ENCODE measurements at places on chromosomes 12 and 14. TPM values are rescaled to one million over a fixed set of nuclear protein-coding genes. Genes with fewer than 3 reads are reported as not detected.

DNA sequence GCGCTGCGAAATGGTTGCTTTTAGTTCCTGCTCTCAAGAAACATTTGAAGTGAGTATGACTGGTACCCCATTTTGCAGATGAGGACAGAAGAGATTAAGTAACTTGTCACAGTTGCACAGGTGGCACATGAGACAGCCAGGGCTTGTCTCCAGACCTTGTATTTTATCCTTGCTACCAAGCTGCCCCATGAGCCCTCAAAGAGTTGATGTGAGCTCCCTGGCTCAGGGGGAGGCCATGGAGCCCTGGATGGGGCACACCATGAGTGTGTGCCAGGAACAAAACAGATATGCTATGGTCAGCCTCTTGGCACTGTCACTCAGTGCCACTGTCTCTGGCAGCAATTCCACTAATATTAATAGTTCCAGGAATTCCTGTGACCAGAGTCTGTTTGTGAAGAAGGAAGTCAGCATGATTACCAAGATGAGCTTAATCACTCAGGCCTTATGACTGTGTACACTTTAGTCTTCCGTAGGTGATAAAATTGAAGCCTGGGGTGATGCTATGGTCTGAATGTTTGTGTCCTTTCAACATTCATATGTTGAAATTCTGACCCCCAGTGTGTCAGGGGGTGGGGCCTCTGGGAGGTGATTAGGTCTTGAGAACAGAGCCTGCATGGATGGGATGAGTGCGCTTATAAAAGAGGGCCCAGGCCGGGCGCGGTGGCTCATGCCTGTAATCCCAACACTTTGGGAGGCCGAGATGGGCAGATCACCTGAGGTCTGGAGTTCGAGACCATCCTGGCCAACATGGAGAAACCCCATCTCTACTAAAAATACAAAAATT, 806.8 kb downstream of the AACS start:
- no peak for DNase-seq

Gene TCL1A
- total RNA-seq, result not detected

DNA sequence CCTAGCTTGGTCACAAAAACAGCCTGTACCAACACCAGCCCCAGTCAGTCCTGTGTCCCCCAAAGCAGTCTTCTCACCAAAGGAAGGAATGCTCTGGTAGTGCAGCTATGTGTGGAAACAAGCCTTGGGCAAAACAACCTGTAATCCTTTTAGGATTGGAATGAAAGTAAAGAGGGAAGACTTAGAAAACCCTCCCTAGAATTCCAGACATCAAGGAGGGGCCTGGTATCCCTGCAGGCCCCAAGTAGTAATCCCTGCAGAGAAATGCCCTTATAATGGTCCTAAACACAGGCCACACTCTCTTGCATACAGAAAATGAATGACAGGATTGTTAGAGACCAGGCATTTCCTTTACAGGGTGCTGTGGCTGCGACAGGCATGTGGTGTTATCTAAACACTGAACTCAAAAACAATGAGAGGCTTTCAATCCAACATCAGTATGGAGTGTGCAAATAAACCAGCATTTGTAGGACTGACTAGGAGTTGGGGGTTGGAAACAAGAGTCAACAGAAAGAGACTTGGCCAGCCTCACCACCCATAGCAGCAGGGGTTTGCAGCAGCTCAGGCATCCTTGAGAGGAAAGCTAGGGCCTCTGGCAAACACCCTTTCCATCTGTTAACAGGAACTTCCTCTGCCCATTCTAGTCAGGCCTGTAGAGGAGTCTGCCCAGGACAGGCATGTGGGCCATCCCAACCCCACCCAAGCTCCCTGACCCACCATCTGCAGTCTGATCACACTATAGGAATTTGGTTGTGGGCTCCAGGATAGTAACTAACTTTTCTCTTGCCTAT, 59.1 kb downstream of the DCAF5 start:
- DNase-seq, result no peak

- DNase-seq, result no peak
These were observed 55.2 kb downstream of the PTGER2 start for GRCh38 chr14:52369305-52369801.

- no peak for DNase-seq
These were observed 6.2 kb downstream of the ADCY6 start for GRCh38 chr12:48782457-48783395.

DNA sequence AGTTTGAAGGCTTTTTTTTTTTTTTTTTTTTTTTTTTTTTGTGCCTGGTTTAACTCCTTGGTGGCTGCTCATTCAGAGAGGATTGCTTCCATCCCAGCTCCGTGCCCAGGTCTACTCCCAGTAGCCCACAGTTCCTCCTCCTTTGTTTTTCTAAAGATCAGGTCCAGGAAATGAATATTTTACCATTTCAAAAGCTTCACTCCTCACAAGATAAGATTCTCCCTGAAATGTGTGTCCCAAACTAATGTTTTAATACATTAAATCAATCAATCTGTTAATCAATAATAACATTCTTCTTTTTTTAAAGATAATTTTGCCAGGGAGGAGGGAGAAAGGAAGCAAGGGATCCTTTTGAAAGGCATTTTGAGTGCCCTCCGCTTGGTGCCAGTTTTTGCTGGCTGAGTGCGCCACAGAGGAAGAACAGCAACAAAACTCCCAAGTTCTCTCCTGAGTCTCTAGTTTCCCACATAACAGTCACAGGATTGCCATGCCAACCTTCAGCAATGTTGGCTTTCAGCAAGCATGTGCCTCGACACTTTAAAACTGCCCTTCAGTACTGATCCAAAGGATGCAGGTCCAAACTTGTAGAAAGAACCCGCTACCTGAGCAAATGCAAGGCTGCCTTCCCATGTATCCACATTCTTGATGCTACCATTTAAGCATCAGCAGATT, 99.2 kb downstream of the RMST start:
- no peak for DNase-seq

Gene TAS2R8
- total RNA-seq, result not detected

DNA sequence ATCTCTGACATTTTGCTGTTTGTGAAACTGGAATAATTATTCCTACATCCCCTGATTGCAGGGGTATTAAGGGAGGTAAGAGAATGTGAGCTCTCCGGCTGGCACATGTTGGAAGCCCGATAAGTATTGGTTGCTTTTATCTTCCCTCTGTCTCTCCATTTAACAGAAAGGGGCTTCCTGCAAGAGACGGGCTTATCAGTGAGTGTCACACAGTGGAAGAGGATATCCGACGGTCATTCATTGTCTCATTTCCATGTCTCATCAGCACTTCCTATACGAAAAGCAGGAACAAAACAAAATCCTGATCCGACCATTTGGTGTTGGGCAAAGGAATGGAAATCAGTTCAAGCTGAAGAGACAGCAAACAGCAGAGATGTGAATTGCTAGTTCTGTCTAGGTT, 10.7 kb downstream of the DYRK4 start:
- DNase-seq, result no peak

DNA sequence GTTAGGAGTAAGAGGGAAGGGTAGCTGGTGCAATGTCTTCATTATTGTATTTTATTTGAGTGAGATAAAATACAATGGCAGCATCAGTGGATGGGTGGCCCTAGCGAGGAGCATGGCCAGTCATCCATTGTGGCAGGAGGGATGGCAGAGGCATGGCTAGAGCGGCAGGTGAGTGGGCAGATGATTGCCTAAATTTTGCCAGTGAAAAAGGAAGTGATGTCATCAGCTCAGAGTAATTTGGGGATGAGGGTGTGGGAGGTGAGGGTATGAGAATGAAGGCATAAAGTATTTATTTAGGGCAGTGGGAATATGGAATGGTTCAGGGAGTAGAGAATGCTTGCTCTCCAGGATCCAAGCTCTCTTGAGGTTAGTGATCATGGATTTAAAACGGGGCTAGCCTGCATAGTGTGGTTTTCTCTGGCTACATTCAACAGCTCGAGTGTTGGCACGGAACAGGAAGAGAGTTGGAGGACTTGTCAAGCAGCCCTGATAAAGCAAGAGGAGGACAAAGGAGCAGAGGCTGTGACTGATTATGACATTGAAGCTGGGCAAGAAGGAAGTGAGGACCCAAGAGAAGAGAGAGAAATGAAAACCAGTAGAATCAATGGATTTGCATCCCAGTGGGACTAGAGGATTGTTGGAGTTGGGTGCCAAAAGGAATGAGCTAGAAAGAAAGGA, 18.7 kb upstream of the SERPINA6 start:
- DNase-seq, result no peak

- DNase-seq, result no peak
These were observed 206.4 kb upstream of the GRIP1 start for GRCh38 chr12:66885115-66885875.

- DNase-seq, result no peak
These were observed 38.3 kb downstream of the RAD51B start for GRCh38 chr14:67857778-67858350.

Gene TMEM63C
- 9.8 TPM for total RNA-seq

- peak; percentile 25 for DNase-seq
These were observed at the start of gene PTPN11 for GRCh38 chr12:112418608-112419296. Gene PTPN11 (plus strand): TSS chr12:112418947. CDS start chr12:112419112, 165 bp downstream.

DNA sequence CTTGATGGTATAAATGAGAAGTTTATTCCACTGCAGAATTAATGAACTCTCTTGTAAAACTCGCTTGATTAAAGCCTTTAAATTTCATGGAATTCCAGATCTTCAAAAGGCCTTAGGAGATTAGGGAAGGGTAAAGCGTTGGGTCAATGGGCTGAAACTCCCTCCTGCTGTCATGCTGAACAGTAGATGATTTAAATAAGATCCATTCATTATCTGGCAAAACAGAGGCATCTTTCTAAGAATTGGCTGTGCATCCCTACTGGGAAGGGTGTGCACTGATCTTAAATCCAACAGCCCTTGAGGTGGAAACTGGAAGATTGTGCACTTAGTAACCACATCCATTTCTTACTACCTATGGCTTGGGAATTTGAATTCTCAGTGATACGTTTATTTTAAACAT, 56.0 kb downstream of the PLCZ1 start:
- no peak for DNase-seq

Gene CISTR
- total RNA-seq, result not detected
